ENCODE measurements at places on chromosomes 6 and 20. TPM values are rescaled to one million over a fixed set of nuclear protein-coding genes. Genes with fewer than 3 reads are reported as not detected.

DNA sequence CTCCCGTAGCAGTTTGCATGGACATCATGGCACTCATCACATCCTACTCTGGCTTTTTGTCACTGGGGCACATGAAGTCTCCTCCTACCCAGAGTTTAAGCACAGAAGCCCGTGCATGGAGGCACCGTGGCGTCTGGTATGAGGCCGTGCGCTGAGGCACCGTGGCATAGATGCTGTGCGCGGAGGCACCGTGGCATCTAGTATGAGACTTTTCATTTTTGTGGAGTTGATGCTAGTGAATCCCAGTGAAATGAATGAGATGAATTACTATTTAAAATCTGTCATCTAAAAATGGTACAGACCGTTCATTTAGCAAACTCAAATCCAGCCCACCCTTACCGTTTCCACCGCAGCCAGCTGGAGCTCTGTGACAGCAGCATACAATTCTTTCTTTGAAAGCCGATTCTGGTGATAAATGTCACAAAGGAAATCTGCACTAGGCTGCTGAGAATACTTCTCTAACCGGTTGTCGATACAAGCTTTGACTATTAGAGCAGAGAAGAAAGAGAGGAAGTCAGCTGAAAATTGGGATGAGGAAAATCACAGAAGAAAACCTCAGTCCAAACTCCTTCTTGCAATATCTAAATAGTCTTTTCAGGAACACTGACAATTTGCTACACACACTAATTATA, 11.3 kb downstream of the CYP24A1 start:
- H3K4me3 ChIP-seq: no peak overlapping the region
- no peaks in the 10 kb centered on the region for H3K36me3 ChIP-seq
- no peaks in the 10 kb centered on the region for H3K4me1 ChIP-seq

- H3K4me3 ChIP-seq: no peak overlapping the region
- no peaks in the 10 kb centered on the region for H3K27me3 ChIP-seq
- H3K36me3 ChIP-seq: no peaks in the 10 kb centered on the region
- DNase-seq: no peak
- H3K27ac ChIP-seq: peak overlapping the region; percentile 25
- peaks cover 52% of the 10 kb centered on the region for H3K4me1 ChIP-seq
These were observed 23.0 kb downstream of the CEP57L1 start for GRCh38 chr6:109118337-109118736.

GRCh38 chr6:117423754-117424153, 2.0 kb downstream of the ROS1 start:
- H3K27me3 ChIP-seq: no peaks in the 10 kb centered on the region
- peaks cover 4% of the 10 kb centered on the region for H3K4me1 ChIP-seq
- H3K4me3 ChIP-seq: no peak overlapping the region
- H3K36me3 ChIP-seq: no peaks in the 10 kb centered on the region
- DNase-seq: no peak

GRCh38 chr6:163252061-163252591, 162.4 kb upstream of the QKI start:
- H3K27ac ChIP-seq: no peak overlapping the region
- no peak overlapping the region for H3K4me3 ChIP-seq
- no peak for DNase-seq

DNA sequence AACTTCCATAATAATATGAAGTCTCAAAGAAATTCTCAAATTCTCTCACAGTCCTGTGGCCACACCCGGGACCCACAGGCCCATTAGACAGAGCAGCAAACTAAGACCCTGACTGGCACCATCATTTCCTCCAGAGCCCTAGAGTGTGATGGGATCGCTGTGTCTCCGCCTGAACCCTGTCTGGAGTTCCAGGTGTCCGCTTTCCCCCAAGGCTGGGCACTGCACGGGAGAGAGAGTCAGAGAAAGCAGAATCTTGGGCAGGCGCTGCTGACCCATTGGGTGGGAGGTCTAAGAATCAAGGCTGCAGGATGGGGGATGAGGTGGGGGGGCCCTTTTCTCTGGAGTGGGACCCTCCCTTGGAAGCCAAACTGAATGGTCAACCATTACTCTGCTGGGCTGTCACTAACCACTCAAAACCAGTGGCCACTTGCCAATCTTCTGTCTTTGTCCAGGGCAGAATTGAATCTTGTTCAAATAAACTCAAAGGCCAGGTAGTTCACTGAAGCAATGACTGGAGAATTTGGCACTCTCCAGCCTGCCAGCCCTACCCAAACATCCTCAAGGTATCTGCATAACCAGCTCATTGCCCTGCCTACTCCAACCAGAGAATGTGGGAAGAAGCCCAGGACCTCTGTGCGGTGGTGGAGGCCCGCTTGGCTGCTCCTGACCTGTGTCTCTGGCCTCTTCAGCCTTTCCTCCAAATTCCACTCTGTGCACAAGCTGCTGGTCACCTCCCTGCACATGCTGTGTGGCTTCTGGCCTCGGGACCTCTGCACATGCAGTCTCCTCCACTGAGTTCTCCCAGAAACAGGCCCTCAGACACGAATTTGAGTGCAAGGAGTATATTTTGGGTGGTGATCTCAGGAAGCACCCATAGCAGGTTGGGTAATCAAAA, 141.1 kb downstream of the CEBPB start:
- H3K4me1 ChIP-seq: no peaks in the 10 kb centered on the region
- H3K27me3 ChIP-seq: no peaks in the 10 kb centered on the region
- no peaks in the 10 kb centered on the region for H3K36me3 ChIP-seq
- no peak overlapping the region for H3K27ac ChIP-seq

- peak; percentile 62 for DNase-seq
- H3K4me3 ChIP-seq: no peak overlapping the region
- no peaks in the 10 kb centered on the region for H3K36me3 ChIP-seq
These were observed 888.8 kb downstream of the QKI start for GRCh38 chr6:164303102-164303964.

DNA sequence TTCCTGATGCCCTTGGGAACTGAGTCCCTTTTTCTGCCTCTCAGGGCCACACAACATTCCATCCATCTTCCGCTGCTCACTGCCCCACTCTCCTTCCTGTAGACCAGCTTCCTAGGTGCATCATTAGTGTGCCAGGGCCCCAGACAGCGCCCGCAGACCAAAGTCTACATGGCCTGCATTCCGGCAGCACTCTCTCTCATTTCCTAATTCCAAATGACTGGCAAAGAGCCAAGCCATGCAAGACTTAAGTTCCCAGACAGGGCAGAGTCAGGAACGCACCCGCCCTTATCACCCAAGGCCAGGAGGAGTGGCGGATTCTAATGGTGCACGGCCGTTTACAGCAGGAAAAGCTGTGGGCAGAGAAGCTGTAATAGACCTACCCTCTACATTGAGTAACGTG, 159.8 kb upstream of the ARID1B start:
- H3K27me3 ChIP-seq: peaks cover 5% of the 10 kb centered on the region
- DNase-seq: no peak
- no peak overlapping the region for H3K4me3 ChIP-seq
- H3K36me3 ChIP-seq: no peaks in the 10 kb centered on the region
- H3K27ac ChIP-seq: no peak overlapping the region

GRCh38 chr6:111951497-111952085, 78.3 kb upstream of the FYN start:
- H3K36me3 ChIP-seq: no peaks in the 10 kb centered on the region
- peaks cover 20% of the 10 kb centered on the region for H3K4me1 ChIP-seq
- H3K27ac ChIP-seq: no peak overlapping the region
- H3K27me3 ChIP-seq: peaks cover 7% of the 10 kb centered on the region
- no peak for DNase-seq

DNA sequence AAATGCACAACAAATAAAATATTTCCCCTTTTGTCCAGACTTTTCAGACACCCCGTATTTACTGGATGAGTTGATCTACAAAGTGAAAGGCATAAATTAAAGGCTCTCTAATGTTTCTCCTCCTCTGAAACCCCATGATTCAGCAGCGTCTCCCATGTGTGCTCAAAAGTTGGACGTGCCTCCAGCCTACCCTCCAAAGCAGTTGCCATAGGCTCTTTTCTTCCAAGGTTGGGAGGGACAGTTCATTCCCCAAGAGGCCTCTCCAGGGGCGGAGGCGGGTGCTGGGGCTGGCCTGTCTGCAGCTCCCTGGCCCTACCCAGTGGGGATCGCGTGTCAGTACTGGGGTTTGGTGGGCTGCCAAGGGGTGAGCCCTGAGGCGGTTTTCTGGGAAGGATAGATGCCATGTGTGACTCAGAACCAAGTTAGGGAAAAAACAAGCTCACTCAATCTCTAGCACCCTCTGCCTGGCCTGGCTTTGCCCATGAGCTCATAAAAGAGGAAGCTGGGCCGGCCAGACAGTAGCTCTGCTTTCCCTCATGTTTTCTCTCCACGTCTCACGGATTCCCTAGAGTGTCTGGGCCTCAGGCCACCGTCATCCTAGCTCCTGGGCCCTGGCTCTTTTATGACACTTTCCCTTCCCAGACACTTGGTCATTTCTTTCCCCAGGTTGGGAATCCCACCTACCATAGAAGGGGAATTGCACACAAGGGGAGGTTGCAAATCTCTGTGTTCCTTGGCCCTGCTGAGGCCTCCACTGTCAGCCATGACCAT, 8.0 kb upstream of the IER3 start:
- H3K36me3 ChIP-seq: no peaks in the 10 kb centered on the region
- DNase-seq: peak; percentile 91
- peak overlapping the region; percentile 94 for H3K27ac ChIP-seq
- H3K4me3 ChIP-seq: no peak overlapping the region
- H3K27me3 ChIP-seq: no peaks in the 10 kb centered on the region

GRCh38 chr6:166584155-166584554, 2.3 kb downstream of the RAMACL start:
- no peak overlapping the region for H3K27ac ChIP-seq
- no peaks in the 10 kb centered on the region for H3K36me3 ChIP-seq
- no peak for DNase-seq
- H3K27me3 ChIP-seq: no peaks in the 10 kb centered on the region
- H3K4me1 ChIP-seq: peaks cover 32% of the 10 kb centered on the region

DNA sequence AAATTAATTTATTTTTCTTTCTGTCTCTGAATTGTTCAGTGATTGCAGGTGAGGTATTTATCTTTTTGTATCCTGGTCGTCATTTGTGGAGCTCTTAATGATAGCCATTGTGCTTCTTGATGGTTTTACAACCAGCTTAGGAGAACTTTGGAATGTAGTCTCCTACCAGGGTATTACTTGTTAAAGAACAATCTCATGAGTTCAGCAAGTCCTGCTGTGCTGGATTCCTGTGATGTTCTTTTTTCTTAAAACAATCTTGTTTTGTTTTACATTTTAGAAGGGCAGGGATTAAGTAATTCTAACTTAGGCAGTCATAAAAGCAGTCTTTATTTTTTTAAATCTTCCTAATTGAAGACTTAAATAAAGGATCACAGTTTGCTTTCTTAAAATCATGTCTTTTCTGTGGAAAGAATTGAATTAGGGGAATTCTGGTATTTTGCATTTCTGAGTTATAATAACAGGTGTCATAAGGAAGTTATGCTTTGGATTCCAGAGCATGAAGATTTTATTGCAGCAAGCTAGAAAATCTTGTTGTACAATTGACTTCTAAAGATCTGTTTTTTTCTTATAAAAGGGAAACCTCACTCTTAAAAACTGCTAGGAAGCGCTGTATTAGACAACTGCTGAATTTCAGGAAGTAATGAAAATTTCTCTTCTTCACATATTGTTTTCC, 23.7 kb downstream of the RIOK1 start:
- no peak overlapping the region for H3K27ac ChIP-seq
- peaks cover 94% of the 10 kb centered on the region for H3K36me3 ChIP-seq
- no peak for DNase-seq
- H3K4me1 ChIP-seq: no peaks in the 10 kb centered on the region

NOX3 gene
- not detected for total RNA-seq

ELOVL4 gene
- total RNA-seq: 0.19 TPM

MYL9 gene
- total RNA-seq: 1,345 TPM

TRDN gene
- 453 TPM for total RNA-seq

SYTL3 gene
- 11.2 TPM for total RNA-seq

TGIF2 gene
- total RNA-seq: 5.8 TPM

All from left ventricle myocardium inferior (tissue), 1 donor.